ENCODE measurements at places on chromosomes 2 and 18. TPM values are rescaled to one million over a fixed set of nuclear protein-coding genes. Genes with fewer than 3 reads are reported as not detected.

CENPA gene
- total RNA-seq, result not detected

GALNT3 gene
- total RNA-seq, result 0.92 TPM

CKAP2L gene
- total RNA-seq, result not detected

ARMC9 gene
- total RNA-seq, result 262 TPM

ALPP gene
- not detected for total RNA-seq

STARD6 gene
- total RNA-seq, result not detected

MYO1B gene
- total RNA-seq, result 16.9 TPM

NXPH2 gene
- not detected for total RNA-seq

ZNF385B gene
- 2.2 TPM for total RNA-seq

LMAN2L gene
- 21.5 TPM for total RNA-seq

NMS gene
- total RNA-seq, result not detected

DSC3 gene
- 0.23 TPM for total RNA-seq

Measured in esophagus muscularis mucosa (tissue), 4 donors.